ENCODE measurements at places on chromosomes 12 and 14.

DNA sequence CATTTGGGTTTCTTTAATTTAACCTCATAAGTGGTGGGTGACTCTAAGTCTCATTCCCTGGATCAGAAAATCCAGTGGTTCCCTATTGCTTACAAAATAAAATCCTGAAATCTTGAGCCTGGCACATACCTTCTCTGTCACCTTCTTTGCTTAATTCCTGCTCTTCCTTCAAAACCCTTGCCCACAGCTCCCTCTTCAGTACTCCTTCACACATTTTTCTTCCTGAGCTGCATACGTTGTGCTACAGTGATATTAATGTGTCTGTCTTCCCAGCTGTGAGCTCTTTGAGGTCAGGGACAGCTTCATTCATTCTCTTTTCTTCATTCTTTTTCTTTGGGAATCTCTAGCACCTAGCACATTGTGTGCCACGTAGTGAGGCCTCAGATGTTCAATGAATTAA, 9.5 kb downstream of the TSPAN11 start:
- DNase-seq = no peak

DNA sequence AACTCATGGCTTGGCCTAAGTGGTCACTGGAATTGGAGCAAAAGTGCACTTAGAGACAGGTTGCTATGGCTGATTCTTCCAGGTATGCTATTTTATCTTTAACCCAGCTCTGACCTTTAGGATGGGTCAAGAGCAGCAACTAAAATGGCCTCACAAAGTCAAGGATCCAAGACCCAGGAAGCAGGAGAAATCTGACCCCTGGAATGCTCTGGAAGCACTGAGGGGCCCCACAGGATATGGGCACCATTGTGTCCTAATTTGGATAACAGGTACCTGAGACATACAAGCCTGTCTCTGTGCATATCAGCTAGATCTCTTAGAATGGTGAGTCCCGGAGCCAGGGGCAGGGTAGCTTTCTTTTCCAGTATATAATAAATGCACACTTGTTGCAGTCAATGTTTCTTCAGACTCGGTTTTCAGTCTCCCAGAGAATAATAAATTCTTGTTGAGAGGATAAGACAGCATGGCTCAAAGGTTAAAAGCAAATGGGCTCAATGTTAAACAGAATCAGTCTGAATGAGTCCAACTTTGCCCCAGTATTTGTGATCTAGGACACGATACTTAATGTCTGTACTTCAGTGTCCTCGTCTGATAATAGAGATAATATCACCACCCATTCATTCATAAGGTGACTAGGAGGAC, 29.3 kb upstream of the TMCC3 start:
- no peak for DNase-seq

- no peak for DNase-seq
Observed at GRCh38 chr12:47725091-47725772, at the start of gene ENDOU. Gene ENDOU (minus strand): TSS chr12:47725490. CDS start chr12:47725413, 77 bp downstream.

DNA sequence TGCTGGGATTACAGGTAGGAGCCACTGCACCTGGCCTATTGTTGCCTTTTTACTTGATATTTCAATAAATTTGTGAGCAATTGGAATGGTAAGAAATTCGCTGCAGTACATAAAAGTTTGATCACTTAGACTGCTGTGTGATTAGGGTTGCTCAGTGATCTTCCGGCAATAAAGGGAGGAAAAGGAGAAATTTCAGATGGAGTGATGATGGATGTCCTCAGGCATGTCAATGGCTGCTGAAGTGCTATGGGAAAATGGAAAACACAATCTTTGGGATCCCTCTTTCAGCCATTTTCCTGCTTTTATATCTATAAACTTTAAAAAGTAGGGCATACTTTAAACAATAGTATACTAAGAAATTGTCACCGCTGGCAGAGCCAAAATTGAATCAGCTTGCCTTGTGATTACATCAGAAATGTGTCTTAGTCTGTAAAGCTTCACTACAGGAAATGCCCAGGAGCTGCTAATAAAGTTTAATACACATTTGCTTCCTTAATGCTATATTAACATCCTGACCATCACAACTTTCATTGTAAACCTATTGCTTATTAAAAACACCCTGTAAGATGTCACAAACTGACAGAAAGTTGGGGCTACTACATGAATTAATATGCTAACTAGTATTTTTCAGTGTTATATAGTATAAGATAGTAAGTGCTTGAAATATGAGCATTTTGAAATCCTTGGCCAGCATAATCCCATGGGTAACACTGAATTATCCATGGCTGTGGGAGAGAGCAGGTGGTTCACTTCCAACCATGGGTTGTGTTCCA, 13.7 kb upstream of the FBXL14 start:
- DNase-seq = no peak

- no peak for DNase-seq
Observed at GRCh38 chr12:124469193-124469888, 98.1 kb downstream of the NCOR2 start.

Data from femur (tissue), 1 donor.